ENCODE measurements at places on chromosomes 5 and 9. TPM values are rescaled to one million over a fixed set of nuclear protein-coding genes. Genes with fewer than 3 reads are reported as not detected.

DNA sequence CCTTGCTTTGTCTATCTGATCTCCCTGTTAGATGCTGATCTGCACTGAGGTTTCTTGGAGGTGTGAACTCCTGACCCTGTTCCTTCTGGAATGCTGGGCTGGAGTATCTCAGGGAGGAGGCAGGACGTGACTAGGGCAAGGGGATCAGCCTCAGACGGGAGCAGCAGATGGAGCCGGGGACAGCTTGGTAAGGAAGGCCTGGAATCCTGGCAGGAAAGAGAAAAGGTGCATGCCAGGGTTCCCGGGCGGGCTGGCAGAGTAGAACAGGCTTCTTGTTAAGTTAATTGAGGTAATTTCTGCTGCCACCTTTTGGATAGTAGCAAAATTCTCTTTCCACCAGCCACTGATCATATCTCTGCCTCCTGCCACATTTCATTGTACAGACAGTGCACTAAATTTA is 180.9 kb downstream of the ZNF462 start:
- no peaks in the 10 kb centered on the region for H3K4me1 ChIP-seq
- no peaks in the 10 kb centered on the region for H3K36me3 ChIP-seq
- no peaks in the 10 kb centered on the region for H3K27me3 ChIP-seq
- DNase-seq: no peak
- no peak overlapping the region for H3K4me3 ChIP-seq

- H3K27ac ChIP-seq: no peak overlapping the region
- peaks cover 100% of the 10 kb centered on the region for H3K4me1 ChIP-seq
Measured at GRCh38 chr9:134061019-134061687, 6.7 kb downstream of the BRD3 start.

DNA sequence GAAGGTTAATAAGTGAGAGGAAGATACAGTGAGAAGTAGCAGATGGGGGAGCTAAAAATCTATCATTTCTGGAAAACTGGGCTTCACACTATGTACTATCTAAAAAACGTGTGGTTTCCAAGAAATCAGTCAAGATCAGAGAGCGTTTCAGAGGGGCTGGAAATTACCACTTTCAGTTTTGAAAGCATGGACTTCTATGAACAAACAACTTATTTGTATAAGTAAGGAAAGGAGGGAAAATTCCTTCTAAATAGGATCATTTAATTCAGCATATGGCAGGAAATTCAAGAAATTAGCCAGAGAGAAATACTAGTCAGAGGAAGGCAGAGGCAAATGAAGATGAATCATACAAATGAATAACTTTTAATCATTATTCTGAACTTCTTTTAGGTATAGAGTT is 11.3 kb downstream of the TNC start:
- peaks cover 13% of the 10 kb centered on the region for H3K4me1 ChIP-seq
- H3K27me3 ChIP-seq: no peaks in the 10 kb centered on the region
- H3K4me3 ChIP-seq: no peak overlapping the region
- H3K36me3 ChIP-seq: no peaks in the 10 kb centered on the region
- H3K27ac ChIP-seq: peak overlapping the region; percentile 44

GRCh38 chr9:90799271-90799852 is 2.3 kb upstream of the SYK start:
- no peak for DNase-seq
- H3K4me3 ChIP-seq: no peak overlapping the region
- no peaks in the 10 kb centered on the region for H3K36me3 ChIP-seq

DNA sequence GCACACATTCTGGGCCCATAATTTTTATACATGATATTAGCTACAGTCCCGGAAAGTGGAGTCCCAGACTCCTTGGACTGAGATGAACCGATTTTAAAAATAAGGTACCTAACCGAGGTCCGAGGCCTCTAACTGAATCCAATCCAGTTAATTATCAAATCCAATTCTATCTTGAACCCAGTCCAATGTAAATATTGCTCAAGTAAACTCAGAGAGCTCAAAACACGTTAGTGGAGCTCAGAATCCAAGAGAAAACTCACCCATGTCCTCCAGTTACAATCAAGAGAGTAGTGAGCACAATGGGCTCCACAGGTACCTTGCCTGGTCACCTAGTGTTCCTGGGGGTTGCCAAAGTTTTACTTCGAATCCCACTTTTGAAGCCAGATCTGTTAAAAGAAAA is 37.9 kb upstream of the DIRAS2 start:
- no peaks in the 10 kb centered on the region for H3K27me3 ChIP-seq
- no peaks in the 10 kb centered on the region for H3K4me1 ChIP-seq
- H3K36me3 ChIP-seq: no peaks in the 10 kb centered on the region
- no peak overlapping the region for H3K4me3 ChIP-seq
- no peak for DNase-seq

DNA sequence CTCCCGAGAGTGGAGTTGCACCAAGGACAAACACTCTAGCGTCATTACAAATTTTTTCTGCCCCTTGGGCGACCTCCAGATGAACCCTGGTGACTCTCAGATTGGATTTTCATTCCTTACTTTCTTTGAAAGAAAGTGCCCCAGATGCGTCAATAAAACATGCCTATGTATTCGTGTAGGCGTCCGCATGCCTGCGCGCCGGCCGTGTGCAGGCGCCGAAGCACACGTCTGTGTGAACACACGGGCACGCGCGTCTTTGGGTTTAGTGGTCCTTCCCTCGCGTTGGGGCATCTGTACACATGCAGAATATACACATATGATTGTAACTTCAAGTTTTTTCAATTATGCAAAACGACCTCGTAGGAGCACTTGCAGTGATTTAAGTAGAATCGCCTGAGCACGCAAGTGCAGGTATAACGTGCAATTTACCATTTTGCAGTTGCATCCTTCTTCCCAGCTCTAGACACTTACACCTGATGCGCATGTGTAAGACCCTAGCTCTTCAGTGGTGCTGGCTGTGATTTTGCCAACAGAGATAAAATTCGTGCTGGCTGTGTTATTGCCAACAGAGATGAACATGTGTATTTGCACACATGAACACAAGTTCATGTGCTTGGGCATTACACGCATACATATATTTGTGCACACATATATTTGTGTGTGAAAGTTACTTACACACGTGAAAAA is 1.9 kb upstream of the LHX2 start:
- peaks cover 9% of the 10 kb centered on the region for H3K27me3 ChIP-seq
- DNase-seq: no peak
- peaks cover 31% of the 10 kb centered on the region for H3K4me1 ChIP-seq
- H3K36me3 ChIP-seq: no peaks in the 10 kb centered on the region

PPP3R2 gene
- not detected for total RNA-seq

ADRA1B gene
- total RNA-seq: 3.6 TPM

PAPPA gene
- 6.6 TPM for total RNA-seq

SLC24A2 gene
- not detected for total RNA-seq

PKD2L2 gene
- total RNA-seq: not detected

NRG2 gene
- total RNA-seq: 5.1 TPM

CDH6 gene
- total RNA-seq: 21.0 TPM
